ENCODE measurements at places on chromosomes 1 and 21.

GRCh38 chr1:83499998-83500397 is 498.9 kb downstream of the TTLL7 start:
- no peak for DNase-seq

GRCh38 chr1:5351366-5351765 is 640.9 kb downstream of the NPHP4 start:
- DNase-seq, result no peak

DNA sequence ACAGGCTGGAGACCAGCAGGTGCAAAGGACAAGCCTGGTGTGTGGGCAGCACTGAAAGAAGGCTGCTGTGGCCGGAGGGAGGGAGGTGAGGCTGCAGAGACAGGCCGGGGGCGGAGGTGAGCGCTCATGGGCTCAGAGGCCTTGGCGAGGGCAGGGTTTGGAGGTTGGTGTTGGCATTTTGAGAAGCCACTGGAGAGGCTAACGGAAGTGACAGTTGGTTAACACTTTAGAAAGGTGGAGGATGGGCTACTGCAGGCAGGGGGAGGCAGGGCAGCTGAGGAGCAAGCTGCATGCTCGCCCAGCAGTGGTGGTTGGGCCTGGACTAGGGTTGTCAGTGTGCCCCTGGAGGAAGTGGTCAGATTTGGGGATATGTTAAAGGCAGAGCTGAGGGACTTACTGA is 37.5 kb downstream of the QSOX1 start:
- DNase-seq, result peak; percentile 28

DNA sequence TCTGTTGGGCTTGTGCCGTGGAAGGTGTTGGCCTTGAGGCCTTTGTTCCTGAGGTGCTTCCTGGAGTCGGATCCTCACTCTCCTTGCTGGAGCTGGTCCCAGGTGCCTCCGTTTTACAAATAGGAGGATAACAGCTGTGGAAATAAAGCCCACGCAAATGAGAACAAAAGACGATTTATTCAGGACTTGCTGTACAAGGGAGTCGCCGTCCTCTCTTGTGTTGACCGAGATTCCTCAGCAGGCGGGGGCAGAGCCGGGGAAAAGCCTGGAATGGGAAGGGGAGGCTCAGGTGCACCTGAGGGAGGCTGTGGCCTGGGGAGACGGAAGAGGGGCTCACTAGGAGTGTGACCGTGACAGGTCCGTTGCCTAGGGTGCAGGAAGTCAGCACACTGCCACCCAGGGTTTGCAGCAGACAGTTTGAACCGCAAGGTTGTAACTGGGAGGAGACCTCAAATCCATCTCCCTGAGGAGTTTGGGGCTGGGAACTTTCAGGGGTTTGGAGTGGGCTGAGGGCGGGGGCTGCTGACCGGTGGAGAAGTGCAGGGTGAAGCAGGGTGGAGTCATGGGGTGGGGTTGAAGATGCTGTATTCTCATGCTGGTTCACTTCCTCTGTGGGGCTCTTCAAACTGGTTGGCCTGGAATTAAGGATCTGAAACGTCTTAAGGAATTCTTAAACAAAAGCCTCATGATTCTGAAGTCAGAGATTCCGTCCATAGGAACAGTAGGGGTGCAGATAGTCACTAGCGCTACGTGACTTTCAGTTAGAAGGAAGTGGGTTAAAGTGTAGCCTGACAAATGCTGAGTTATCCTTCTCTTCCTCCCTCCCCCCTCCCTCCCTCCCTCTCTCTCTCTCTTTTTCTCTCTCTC is 2.6 kb upstream of the CSTB start:
- no peak for DNase-seq

GRCh38 chr1:35563166-35563565 is 5.6 kb downstream of the NCDN start:
- no peak for DNase-seq

- no peak for DNase-seq
These were observed 12.4 kb upstream of the PEAR1 start for GRCh38 chr1:156881101-156881500.

GRCh38 chr1:190679454-190679853 is 201.8 kb upstream of the BRINP3 start:
- no peak for DNase-seq

GRCh38 chr1:221166559-221167318 is 287.5 kb downstream of the HLX start:
- DNase-seq, result no peak

DNA sequence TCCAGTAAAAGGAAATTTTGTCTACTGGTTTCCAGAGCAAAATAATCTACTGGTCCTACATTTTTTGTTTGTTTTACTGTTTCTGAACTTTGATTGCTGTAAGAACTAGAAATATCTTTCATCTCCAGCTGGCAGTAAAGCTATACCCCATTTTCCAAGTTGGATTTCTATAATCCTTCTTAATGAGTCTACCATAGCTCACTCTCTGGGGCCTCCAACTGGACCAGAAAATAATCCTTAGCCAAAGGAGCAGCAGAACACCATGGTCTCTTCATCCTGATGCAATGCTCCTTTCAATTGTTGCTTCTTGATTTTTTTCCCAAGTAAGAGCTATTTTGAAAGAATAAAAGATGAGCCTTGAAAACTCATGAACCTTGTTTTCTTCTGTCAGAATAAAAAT is 110.0 kb upstream of the COL11A1 start:
- no peak for DNase-seq

DNA sequence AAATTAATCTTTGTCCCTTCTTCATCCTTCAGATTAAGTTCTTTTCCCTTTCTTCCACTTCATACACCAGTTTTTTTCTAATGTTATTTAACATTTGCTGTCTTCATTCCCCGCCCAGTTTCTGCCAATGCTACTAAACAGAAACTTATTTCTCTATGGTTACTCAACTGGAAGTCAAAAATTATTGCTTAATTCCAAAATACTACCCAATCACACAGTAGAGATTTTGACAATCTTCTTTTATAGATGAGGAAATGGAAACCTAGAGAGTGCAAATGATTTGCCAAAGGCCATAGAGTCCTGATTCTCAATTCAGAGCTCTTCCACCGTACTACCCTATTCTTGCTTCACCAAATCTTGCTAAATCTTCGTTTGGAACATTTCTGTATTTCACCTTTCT is 58.1 kb upstream of the SH3GLB1 start:
- no peak for DNase-seq

- DNase-seq, result no peak
These were observed 401 bp downstream of the WNT9A start for GRCh38 chr1:227947386-227947675.

DNA sequence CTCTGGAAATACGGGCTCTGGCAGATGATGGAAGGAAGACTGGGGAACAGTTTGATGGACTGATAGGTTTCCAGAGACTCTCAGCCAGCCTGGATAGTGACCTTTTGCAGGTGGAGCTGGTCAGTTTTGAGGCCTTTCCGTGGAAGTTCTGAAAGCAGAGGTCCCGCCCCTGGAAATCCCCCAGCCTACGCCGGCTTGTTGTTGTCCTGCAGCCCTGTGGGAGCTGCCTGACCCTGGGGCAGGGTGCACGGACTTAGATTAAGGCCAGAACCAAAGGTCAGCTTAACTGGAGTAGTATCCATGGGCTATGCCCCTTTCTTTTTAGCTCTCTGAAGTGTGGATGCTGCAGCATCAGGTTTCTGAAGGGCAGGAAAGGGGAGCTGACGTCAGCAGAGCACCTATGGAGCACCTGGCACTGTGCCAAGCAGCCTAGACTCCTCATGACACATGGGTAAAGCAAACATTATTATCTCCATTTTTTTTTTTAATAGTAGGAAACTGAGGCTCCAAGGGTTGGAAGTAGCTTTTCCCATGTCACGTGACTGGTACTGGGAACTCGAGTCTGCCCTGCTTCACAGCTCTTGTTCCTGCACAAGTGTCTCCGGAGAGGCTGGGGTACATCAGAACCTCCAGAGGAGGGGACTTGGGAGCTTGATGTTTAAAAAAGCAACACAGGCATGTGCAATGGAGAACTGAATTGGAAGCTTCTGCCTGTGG is 38.5 kb downstream of the IER5 start:
- DNase-seq, result no peak
